ENCODE measurements at places on chromosomes 1 and 21.

GRCh38 chr1:80054129-80054528 is 1047.6 kb upstream of the ADGRL4 start:
- no peak for DNase-seq

GRCh38 chr1:197319631-197320030 is 51.6 kb downstream of the CRB1 start:
- no peak for DNase-seq

- no peak for DNase-seq
These were observed 47.1 kb upstream of the ATP1B1 start for GRCh38 chr1:169059421-169059820.

DNA sequence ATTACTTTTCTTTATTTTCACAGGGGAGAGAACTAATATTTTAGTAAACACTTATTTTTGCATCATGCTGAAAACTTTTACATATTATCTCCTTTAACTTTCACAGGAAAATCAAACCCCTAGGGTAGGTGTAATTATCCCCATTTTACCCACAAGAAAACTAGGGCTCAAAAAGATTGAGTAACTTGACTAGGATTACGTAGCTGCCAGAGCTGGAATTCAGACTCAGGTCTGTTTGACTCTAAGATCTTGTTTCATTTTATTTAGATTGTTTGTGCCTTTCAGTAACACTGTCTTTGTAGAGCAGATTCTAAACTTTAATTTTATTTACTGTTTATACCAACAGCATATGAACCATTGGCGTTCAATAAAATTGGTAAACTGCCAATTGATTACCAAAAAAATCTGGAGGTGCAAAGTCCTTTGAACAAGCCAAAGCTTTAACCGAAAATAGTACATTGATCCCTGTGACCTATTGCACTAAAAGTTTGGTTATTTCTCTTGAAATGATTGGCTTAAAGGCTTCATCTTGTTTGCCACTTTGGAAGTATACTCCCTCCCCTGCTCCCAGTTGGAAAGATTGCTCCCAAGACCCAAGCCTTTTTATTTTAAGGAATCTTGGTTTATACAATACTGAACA is 71.0 kb upstream of the WDR26 start:
- no peak for DNase-seq

- DNase-seq: no peak
These were observed 110.7 kb upstream of the ERRFI1 start for GRCh38 chr1:8136766-8137165.

DNA sequence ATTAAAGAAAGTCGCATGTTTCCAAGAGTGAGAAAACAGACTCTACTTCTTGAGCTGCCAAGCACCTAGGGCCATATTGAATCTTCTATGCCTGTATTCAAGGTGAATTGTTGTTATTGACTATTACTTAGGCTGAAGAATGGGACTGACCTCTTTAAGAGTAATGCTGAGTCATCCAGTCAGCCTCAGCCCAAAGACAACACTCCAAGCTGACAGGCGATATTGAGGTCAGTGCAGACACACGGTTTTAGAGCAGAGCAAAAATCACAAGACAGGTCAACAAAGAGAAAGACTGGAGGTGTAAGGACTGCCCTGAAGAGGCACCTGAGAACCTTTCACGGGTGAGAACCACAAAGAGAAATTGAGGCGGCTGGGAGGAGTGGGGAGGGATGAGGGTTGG is 146.9 kb downstream of the MIS18A start:
- no peak for DNase-seq

- no peak for DNase-seq
These were observed 8.0 kb downstream of the ANGPTL1 start for GRCh38 chr1:178862864-178863263.

DNA sequence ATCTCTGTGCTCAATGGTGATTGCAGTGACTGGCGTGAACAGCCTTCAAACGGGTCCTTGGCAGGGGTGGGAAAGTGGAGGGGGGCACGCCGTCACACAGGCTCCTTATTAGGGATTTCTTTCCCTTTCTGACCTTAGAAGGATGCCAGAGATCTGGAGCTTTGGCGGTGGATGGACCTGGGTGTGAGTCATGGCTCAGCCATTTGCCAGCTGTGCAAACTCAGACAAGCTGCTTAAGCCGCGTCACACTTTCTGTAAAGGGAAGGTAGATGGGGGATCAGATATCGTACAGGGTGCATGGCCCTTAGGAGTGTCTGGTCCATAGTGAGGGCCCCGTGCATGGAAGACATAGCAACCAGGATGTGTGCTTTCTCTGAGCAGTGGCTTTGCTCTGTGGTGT is 48.3 kb upstream of the C1orf174 start:
- no peak for DNase-seq

GRCh38 chr1:69433073-69433472 is 134.6 kb upstream of the LRRC7 start:
- DNase-seq: no peak

Data from left ventricle myocardium inferior (tissue), 1 donor.